KG1 (cell line): ENCODE measurements at places on chromosomes 16 and 17.

GRCh38 chr16:12513076-12513790 lies 290.5 kb downstream of the CPPED1 start:
- DNase-seq = no peak

GRCh38 chr17:79866791-79867518 lies 27.7 kb upstream of the CBX4 start:
- DNase-seq = no peak

- no peak for DNase-seq
These were observed 12.2 kb downstream of the PPL start for GRCh38 chr16:4924593-4925292.

DNA sequence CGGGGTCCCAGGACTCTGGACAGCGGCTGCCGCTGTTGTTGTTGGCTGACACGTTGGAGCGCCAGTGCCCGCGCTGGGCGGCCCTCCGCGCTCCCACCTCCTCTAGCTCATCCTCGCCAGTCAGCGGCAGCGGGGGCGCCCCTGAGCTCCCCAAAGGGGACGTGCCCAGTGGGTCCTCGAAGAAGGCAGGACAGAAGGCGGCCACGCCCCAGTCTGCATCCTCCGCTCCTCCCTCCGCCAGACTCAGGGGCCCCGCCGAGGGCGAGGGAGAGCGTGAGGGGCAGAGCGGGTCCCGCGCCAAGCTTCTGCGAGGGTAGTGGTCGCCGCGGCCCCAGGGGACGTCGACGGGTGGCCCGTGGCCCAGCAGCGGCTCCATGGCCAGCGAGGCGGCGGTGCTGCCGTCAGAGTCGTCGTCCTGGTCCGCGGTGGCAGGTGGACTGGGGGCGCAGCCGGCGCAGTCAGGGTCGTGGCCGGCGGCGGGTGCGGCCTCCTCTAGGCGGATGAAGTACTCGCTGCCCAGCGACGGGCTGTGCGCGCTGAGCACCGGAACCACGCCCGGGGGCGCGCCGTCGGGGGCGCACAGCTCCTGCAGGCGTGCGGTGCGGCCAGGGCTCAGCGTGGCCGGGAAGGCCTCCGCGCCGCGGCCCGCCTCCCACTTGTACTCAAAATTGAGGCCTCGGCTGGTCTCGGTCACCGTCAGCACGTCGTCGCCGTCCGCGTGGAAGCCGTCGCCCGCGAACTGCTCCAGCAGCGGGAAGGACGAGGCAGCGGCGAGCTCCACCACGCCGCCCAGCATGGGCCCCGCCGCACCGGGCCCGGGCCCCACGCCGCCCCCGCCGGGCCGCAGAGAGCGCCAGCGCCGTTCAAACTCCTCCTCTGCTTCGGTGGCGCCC lies 43.2 kb upstream of the PVALEF start:
- DNase-seq = no peak

DNA sequence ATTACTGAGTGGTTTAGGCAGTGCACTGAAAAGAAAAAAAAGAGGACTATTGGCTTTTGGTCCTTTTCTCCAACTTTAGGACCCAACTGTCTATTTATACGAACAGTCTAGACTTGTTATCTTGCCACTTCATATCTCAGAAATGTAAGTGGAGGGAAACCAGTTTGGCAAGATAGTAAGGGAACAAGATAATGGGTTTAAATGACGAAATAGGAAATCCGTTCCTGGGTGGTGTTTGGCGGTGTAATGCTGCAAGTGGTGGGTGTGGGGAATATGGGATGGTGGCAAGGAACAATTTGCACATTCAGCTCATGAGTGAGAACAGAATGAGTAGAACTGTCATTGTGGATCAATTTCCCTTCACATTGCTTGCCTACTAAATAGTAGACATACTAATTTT lies 44.7 kb downstream of the GRB7 start:
- DNase-seq = no peak

DNA sequence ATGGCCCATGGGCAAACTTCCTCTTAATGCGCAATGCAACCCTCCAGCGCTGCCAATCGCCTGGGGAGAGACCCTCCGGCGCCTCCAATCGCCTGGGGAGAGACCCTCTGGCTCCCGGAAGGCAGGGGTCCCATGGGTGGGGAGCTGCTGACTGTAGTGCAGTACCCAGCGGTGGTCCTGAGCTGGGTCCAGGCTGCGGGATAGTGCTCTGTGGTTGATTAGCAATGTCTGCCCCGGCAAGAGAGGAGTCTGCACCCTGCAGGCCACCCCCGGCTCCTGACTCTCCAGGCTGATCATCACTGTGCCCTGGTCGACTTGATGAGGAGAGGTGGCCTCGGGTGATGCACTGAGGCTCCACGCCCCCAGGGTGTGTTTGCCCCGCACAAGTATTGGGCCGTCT lies 44.6 kb upstream of the ZNF469 start:
- DNase-seq = no peak

GRCh38 chr16:3020604-3021448 lies 658 bp downstream of the TNFRSF12A start:
- DNase-seq = no peak

- DNase-seq = no peak
These were observed 102.6 kb downstream of the ZNF778 start for GRCh38 chr16:89319886-89320781.

DNA sequence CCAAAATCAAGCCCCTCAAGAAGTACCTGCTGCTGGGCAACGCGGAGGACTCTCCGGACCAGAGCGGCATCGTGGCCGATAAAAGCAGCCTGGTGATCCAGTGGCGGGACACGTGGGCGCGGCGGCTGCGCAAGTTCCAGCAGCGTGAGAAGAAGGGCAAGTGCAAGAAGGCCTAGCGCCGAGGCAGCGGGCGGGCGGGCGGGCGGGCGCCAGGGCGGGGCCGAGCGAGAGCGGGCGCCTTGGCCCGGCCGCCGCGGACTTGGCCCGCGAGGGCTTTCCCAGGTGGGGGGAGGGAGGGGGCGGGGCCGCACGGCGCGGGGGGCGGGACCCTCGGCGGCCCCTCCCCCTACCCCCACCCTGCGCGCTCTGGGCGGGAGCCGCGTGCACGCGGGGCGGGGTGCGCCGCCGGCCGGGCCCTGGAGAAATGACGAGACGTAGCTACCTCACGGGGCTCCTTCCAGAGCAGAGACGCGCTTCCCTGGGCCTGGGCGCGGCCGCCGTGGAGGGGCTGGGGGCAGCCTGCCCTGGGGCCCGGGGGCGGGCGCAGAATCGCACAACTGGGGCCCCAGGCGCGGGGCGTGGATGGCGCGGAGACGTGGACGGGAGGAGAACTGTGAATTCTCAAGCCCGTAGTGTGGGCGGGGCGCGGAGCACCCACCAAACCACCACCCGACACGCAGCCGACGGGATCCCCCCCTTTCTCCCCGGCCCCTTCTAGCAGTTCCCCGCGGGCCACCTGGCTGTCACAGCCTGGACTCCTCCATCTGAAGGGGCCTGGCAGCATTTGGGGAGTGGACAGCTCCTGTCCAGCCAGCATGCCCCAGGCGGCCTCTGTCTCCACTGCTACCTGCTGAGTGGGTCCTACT lies 218.7 kb downstream of the NTN1 start:
- DNase-seq = no peak

DNA sequence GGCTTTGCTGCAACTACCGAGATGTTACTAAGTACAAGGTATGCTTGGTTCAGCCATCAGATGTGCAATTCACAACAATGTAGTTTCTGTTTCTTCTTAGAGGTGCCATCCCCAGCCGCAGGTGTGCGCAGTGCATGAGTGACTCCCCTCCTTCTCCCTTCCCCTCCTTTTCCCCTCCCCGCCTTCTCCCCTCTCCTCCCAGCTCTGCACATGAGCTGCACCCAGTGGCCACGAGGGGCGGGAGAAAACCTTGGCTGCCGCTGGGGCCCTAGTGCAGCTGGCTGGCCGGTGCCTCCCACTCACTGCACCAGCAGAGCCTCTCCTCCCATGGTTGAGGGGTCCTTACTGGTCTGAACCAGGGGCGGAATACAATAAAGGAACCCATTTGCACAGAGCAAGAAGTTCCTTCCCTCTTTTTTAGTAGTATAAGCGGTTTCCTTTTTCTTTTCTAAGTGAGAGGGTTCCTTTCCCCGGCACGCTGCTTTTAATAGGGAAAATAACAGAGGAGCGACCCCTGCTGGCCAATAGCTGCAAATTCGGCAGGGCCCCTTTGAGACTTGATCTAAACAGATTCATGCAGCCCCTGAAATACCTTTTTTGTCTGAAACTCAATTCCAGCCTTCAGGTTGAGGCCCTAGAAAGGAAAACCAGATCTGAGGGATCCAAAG lies 7.8 kb upstream of the CCL15 start:
- no peak for DNase-seq

DNA sequence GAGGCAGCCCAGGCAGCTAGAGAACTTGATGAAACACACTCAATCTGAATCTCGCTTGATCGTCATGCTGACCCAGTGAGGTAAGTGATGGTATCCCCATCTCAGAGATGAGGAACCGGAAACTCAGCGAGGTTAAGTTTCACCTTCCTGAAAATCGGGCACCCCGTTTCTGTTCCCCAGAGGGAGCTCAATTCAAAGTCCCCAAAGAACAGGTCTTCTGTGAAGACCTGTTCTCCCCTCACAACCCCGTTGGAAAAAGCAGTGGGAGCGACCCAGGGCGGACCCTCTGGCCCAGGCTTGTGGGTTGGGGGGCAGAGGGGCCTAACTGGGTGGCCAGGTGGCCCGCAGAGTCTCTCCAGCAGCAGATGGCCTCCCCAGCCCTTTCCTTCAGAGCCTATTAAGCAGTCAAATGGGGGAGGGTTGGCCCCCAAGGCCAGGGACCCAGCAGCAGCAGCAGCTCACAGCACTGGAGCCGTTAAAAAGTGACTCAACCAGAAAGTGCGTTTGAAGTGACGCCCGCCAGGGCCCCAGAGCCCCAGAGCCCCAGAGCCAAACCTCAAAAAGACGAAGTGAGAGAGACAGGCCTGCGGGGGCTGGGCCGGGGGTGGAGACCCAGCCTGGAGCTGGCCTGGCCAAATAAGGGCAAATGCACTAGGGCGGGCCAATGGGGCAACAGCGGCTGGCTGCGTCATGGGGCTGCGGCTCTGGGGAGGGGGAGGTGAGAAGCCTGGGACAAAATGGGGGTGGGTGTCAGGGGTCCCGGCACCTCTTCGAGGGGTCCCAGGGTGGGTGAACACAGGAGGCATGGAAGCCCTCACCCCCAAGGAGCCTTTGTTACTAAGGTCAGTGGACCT lies 9.2 kb upstream of the TSPOAP1 start:
- peak; percentile 74 for DNase-seq

- no peak for DNase-seq
These were observed 29.6 kb downstream of the NPTX1 start for GRCh38 chr17:80446645-80447405.

DNA sequence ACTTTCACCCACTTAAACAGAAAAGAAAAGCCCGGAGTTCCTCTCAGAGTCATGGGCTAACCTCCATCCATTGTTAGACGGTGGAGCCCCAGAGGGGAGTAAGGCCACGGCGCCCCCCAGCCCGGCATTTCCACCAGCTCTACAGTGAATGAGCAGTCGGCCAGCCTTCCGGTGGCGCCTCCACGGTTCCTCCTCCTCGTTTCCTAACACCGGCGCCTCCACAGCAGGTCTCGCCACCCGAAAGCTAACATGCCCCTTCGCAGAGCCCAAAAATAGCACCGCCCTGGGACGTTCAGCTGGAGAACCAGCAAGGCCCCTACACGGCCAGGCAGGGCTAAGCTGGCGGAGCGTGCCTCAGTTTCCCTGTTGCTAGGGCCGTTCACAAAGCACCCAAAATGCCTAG lies 858 bp downstream of the MMD start:
- DNase-seq = peak; percentile 14

DNA sequence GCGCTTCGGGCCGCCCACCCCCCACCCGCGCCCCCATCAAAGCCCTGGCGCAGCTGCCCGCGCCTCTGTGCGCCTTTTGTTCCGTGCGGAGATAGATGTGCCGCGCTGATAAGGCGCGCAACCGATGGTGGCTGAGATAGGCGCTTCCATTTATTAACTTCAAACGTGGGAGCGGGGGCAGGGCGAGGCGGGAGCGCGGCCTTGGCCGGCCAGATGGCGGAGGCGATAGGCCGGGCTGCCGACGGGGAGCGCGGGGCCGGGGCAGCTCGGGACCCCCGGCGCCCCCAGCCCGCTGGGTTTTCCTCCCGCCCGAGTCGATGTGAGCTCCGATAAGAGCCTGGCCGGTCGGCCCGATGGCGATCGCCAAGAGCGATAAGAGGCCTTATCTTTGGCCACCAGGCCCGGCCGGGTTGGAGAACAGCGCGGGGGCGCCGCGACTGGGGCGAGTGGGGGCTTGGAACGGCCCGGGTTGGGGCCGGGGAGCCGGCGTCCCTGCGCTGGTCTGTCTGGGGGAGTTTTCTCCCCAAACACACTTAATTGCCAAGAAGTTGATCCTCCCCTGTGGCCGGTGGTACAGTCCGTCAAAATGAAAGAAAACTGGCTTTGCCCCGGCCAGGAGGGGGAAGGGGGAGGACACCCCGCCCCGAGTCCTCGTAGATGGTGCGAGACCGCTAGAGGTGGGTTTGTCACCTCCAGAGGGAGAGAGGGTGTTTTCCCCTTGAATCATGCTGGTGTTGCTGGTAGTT lies 2.7 kb downstream of the ZFPM1 start:
- DNase-seq = no peak

GRCh38 chr17:50663812-50664374 lies 29.2 kb downstream of the ABCC3 start:
- DNase-seq = no peak

DNA sequence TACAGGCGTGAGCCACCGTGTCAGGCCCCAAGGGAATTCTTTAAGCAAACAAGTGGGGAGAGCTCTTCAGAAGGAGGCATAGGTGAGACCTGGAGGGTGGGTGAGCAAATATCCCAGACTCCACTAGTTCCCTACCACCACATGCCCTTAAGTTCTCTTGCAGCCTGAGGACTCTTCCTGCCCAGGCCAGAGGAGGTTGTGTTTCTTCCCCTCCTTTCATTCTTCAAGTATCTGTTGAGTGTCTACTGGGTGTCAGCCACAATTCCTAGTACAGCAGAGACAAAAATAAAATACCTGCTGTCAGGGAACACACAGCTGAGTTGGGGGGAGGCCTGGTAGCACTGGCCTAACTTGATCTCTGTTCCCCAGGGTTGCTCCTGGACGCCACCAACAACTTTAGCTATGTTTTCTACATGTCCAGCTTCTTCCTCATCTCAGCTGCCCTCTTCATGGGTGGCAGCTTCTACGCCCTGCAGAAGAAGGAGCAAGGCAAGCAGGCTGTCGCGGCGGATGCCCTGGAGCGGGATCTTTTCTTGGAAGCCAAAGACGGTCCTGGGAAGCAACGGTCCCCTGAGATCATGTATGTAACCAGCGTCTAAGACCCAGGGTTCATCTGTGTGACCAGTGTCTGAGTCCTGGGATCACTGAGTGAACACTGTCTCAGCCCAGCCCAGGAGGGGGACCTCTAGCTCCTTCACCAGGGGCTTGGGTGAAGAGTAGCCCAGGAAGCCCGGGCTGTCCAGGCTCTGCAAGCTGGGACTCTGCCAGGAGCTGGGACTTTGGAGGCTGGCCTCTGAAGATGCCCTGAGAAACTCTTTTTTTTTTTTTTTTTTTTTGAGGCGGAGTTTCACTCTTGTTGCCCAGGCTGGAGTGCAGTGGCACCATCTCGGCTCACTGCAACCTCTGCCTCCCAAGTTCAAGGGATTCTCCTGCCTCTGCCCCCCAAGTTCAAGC lies 5.9 kb upstream of the ARMC7 start:
- DNase-seq = no peak

- no peak for DNase-seq
These were observed 477.5 kb downstream of the WWOX start for GRCh38 chr16:78576941-78577340.

GRCh38 chr16:964356-965035 lies 6.3 kb downstream of the LMF1 start:
- no peak for DNase-seq

- no peak for DNase-seq
These were observed 17.7 kb downstream of the ITGAL start for GRCh38 chr16:30490210-30490609.
